ENCODE measurements at places on chromosomes 1 and 21.

GRCh38 chr21:32184065-32184464, 94.8 kb downstream of the MIS18A start:
- DNase-seq: no peak

DNA sequence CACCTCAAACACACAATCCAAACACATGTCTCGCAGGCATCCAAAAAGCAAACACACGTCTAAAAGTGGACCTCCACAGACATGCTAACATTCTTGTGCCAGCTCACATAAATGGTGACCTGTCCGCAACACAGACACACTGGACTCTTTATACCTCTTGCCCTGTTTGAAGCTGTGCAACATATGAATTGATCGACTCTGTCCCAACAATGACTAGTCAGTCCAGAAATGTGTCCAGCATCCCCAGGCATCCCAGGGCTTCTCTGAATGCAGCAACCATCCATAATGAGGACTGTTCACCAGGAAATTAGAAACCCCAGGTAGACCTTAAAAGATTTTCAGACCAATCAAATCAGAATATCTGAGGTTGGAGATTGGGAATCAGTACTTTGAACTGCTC, 3.2 kb downstream of the DDR2 start:
- DNase-seq: no peak

DNA sequence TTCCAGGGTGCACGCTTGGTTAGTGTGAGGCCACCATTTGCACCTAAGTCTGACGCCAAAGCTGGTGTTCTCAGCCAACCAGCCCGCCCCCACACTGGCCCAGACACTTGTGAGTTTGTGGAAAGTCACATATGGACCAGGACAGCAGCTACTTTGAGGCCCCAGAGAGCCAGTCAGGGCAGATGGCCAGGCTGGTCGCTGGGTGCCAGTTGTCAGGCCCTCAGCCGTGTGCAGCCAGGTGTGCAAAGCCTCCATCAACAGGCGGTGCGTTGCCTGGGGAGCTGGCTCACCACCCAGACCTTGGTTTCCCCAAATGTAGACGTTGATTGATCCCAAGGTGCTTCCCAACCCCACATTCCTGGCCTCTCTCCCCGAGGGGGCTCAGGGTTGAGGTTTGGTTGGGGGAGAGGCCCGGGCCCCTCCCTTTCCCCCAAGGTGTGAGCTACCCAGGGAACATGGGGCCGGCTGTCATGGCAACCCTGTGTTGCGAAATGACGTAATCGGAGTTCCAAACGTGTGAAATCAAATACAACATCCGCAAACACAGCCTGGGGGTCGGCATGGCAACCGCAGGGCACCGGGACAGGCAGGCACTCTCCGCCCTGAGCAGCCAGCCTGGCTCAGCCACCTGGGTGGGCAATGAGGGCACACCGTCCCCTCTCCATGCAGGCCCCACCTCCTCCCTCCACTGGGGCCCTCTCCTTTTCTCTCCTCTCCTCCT, 42.2 kb upstream of the WNT4 start:
- peak; percentile 89 for DNase-seq

- no peak for DNase-seq
Measured at GRCh38 chr1:83920320-83920719, 78.6 kb downstream of the TTLL7 start.

DNA sequence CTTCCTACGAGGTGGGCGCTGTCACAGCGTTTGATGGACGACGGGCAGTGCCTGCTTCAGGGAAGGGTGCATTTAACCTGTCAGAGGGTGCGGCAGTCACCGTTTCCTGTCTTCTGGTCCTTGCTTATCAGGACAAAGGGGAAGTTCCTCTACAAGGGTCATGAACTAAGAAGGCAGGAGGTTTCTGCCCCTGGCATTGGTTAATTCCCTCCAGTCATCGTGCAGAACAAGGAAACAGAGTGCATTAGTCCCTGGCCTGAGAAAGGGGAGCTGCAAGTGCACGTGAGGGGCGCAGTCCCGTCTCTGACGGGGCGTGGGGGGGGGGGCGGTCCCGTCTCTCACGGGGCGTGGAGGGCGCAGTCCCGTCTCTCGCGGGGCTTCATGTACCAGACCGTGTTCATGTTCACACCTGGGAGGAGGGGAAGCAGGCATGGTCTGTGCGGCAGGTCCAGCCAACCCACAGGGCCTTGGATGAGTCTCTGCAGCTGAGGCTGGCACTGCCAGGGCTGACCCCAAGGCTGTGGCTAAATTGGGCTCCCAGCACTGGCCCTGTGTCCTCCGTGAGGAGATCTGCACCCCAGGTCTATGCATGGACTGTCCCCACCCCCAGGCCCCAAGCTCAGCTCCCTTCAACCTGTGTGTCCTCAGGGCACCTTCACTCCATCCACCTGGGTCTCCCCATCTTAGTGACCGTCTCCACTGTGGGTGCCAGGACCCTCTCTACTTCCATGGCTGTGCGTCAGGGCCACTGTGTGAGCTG, 89.2 kb upstream of the COL6A1 start:
- DNase-seq: no peak

DNA sequence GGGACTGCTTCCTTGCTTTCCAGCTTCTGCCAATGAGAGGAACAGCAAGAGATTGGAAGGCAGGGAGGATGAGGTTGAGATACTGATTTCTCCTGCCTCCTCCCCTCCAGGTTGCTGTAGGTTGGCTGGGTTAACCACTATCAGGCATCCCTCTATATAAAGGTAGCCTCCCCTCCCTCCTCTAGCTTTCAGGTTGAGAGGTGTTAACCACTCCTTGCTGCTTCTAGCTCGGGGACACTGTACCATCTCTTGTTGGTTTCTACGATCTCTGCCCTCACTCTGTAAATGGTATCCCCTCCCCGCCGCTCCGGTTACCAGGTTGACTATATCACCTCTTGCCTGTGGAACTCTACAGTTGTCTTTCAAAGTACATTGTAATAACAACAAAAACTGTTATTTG, 16.7 kb downstream of the LPAR3 start:
- no peak for DNase-seq
